ENCODE measurements at places on chromosomes 4 and X. TPM values are rescaled to one million over a fixed set of nuclear protein-coding genes. Genes with fewer than 3 reads are reported as not detected.

FOXR2 gene
- polyA plus RNA-seq, result not detected

GASK1B gene
- 160 TPM for polyA plus RNA-seq

SSX2 gene
- polyA plus RNA-seq, result not detected

P2RY4 gene
- 0.16 TPM for polyA plus RNA-seq

GLRB gene
- polyA plus RNA-seq, result 3.8 TPM

ITGB1BP2 gene
- polyA plus RNA-seq, result 1.8 TPM

FSTL5 gene
- polyA plus RNA-seq, result 1.9 TPM

NDST4 gene
- polyA plus RNA-seq, result not detected

GUCY1A1 gene
- 1.3 TPM for polyA plus RNA-seq

PABPC1L2B gene
- polyA plus RNA-seq, result not detected

HSPA4L gene
- 1.3 TPM for polyA plus RNA-seq

LRCH2 gene
- 0.94 TPM for polyA plus RNA-seq

GRCh38 chr4:183919141-183919540, 14.0 kb downstream of the STOX2 start:
- no peak overlapping the region for H3K4me3 ChIP-seq
- H3K27ac ChIP-seq, result no peak overlapping the region
- DNase-seq, result no peak
- no peaks in the 10 kb centered on the region for H3K27me3 ChIP-seq

DNA sequence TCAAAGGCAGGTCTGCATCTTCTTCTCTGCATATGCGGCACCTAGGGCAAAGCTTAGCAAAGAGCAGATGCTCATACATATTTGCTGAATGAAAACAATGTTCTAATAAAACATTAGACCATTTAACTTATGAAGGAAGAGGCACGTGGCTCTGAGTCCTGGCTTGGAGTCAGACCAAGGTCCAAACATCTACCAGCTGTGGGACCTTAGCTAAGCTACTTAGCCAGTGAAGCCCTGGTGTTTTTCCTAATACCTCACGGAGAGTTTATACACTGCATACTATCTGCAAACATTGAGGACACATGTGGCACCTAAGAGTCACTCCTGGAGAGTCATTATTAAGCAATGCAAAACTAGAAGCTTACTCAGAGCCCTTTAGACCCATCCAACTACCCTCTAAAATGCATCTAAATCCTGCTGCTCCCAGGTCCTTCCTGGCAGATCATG, 9.0 kb downstream of the PDGFC start:
- no peaks in the 10 kb centered on the region for H3K4me1 ChIP-seq
- no peak overlapping the region for H3K4me3 ChIP-seq
- no peak for DNase-seq
- H3K36me3 ChIP-seq, result no peaks in the 10 kb centered on the region

DNA sequence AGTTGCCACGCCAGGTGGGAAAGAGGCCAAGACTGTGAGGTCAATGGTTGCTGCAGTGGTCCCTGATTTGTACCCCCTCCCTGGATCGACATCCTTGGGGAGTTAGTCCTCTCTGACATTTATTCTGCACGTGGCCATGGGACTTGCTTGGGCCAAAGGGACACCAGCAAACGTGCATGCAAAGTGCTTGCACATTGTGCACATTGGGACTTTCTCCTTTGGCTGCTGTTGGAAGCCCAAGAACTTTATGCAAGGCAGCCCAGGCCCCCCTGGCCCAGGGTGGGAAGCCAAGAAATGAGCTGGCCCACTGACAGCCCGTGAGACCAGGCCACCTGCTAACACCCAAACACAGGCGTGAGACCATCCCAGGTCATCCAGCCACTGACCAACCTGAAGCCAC, 38.1 kb downstream of the SLC2A9 start:
- H3K36me3 ChIP-seq, result no peaks in the 10 kb centered on the region
- DNase-seq, result no peak
- H3K4me1 ChIP-seq, result no peaks in the 10 kb centered on the region
- H3K4me3 ChIP-seq, result no peak overlapping the region

DNA sequence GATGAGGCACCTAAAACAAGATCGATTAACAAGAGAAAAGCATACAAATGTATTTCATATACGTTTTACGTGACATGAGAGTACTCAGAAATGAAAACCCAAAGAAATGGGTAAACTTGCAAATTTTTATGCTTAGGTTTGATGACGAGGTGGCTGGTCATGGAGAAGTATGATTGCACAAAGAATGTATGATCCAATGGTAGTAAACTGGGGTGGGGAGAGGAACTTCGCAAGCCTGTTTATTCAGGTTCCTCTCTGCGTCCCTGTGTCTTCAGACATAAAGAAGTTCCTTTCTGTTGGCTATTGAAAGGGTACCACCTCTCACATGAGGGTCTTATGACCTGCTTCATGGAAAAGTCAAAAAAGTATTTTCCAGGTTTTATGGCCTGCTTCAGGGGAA, 309.2 kb downstream of the BCOR start:
- H3K4me1 ChIP-seq, result no peaks in the 10 kb centered on the region
- H3K27me3 ChIP-seq, result no peaks in the 10 kb centered on the region
- H3K4me3 ChIP-seq, result no peak overlapping the region
- no peaks in the 10 kb centered on the region for H3K36me3 ChIP-seq
- no peak for DNase-seq
- no peak overlapping the region for H3K27ac ChIP-seq

DNA sequence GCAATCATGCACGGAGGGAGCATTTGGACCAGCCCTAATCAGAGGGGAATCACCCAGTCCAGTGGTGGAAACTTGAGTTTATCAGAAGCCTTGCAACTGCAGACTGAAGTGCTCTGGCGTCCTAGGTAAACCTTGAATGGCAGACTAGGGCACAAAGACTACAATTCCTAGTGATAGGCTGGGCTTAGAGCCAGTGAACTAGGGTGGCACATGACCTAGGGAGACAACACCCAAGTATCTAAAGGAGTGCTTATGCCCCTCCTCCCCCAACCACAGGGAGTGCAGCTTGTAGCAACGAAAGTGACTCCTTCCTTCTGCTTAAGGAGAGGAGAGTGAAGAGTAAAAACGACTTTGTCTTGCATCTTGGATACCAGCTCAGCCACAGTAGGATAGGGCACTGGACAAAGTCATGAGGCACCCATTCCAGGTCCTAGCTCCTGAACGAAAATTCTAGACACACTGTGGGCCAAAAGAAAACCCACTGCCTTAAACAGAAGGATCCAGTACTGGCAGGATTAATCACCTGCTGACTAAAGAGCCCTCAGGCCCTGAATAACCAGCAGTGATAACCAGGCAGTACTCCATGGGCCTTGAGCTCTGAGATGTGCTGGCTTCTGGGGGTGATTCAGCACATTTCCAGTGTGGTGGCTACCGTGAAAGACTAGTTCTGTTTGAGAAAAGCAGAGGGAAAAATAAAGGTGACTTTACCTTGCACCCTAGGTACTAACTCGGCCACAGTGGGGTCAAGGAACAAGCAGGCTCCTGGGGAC, 58.7 kb upstream of the STARD8 start:
- H3K27me3 ChIP-seq, result no peaks in the 10 kb centered on the region
- H3K4me1 ChIP-seq, result no peaks in the 10 kb centered on the region
- no peaks in the 10 kb centered on the region for H3K36me3 ChIP-seq
- H3K27ac ChIP-seq, result no peak overlapping the region
- no peak overlapping the region for H3K4me3 ChIP-seq

DNA sequence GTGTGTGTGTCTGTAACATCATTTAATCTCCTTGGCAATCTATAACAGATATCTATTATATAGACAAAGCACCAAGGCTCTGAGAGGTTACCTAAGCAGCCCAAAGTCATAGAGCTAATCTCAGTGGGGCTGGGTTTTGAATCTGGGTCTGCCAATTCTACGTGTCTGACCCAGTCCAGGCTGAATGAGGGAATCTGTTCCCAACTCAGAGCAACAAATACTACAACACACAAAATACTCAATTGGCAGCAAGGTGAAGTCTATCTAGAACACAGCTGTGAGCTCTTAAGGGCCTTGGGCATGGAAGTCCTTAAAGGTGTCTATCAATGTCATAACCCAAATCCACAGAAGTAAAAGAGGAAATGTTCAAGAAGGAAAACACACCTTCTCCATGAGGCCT, 47.5 kb upstream of the NAP1L5 start:
- no peak for DNase-seq
- H3K4me3 ChIP-seq, result no peak overlapping the region
- no peaks in the 10 kb centered on the region for H3K27me3 ChIP-seq
- H3K27ac ChIP-seq, result no peak overlapping the region
- no peaks in the 10 kb centered on the region for H3K4me1 ChIP-seq

GRCh38 chrX:70549429-70549828, 104.8 kb downstream of the DLG3 start:
- H3K36me3 ChIP-seq, result no peaks in the 10 kb centered on the region
- no peaks in the 10 kb centered on the region for H3K27me3 ChIP-seq
- H3K4me3 ChIP-seq, result no peak overlapping the region
- H3K4me1 ChIP-seq, result no peaks in the 10 kb centered on the region
- no peak for DNase-seq

GRCh38 chrX:117972711-117973109, 143.9 kb downstream of the KLHL13 start:
- no peaks in the 10 kb centered on the region for H3K36me3 ChIP-seq
- peak; percentile 62 for DNase-seq
- H3K4me3 ChIP-seq, result no peak overlapping the region
- no peaks in the 10 kb centered on the region for H3K4me1 ChIP-seq

DNA sequence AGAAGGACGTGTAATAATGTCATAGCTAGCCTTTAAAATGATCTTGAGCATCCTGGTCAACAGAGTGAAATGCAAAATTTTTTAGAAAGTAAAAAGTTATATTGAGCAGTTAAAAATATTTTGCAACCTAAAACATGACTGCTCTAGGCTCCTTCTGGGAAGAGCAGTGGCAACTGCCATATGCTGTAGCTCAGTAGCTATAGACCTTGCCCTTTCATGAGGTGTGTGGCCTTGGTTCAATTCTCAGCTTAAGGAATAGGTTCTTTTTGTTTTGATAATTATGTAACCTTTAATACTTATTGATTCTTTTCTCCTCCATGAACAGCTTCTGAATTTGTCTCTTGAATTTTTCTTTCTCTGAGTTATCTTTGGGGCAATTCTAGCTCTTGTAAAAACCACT, 105.0 kb downstream of the ARSJ start:
- no peaks in the 10 kb centered on the region for H3K4me1 ChIP-seq
- no peak overlapping the region for H3K27ac ChIP-seq
- no peaks in the 10 kb centered on the region for H3K36me3 ChIP-seq
- no peak overlapping the region for H3K4me3 ChIP-seq

- DNase-seq, result no peak
- H3K27ac ChIP-seq, result no peak overlapping the region
These were observed 228.1 kb upstream of the PRPS2 start for GRCh38 chrX:12563121-12563520.

DNA sequence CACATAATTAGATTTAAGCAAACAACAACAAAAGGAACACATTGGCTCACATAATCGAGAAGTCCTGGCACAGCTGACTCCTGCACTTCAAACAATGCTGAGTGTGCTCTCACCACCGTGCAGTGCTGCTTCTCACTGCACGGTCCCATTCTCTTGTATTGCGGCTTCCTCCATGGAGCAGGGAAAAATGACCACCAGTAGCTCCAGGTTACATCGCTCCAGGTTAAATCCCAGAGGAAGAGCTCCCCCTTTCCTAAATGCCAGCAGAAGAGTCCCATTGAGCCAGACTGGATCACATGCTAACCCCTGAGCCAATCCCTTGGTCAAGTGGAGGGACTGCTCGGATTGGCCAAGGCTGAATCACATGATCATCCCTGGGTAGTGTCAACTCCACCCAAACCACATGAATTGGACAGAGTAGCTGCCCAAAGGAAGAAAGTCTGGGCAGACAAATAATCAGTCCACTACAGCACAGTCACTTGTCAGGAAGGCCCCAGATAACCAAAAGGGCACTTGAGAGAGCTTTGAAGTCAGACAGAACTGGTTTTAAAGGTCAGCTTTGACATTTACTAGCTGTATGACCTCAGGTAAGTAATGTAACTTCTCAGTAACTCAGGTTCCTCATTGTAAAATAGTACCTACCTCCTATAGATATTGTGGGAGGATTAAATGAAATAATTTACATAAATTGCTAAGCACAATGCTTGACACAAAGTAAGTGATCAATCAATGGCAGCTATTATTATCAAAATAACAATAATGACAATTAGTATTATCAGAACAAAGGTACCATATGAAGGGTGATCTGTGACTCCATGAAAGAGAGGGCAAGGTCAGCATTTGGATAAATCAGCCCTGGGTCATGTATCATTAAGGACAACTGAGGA, 14.3 kb downstream of the TEC start:
- no peak for DNase-seq
- H3K27ac ChIP-seq, result no peak overlapping the region
- no peaks in the 10 kb centered on the region for H3K36me3 ChIP-seq
- no peaks in the 10 kb centered on the region for H3K4me1 ChIP-seq

GRCh38 chr4:48332661-48333060, 8.7 kb upstream of the SLAIN2 start:
- no peaks in the 10 kb centered on the region for H3K27me3 ChIP-seq
- peaks cover 11% of the 10 kb centered on the region for H3K4me1 ChIP-seq
- no peak overlapping the region for H3K4me3 ChIP-seq
- H3K36me3 ChIP-seq, result no peaks in the 10 kb centered on the region

DNA sequence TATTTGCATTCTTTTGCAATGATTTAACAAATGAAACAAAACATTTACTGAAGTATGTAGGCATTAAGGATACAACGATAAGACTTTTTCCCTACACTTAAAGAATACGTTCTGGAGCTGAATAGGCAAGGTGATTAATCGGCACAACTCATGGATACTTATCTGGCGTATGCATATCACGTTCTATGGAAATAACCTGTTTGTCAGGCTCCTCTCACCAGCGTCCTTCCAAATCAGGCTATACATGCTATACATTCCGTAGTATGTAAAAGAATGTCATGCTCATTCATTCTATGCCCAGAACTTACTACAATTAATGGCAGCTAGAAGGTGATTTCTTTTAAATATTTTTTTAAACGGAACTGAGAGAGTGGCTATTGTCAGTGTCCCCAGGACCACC, 25.6 kb upstream of the TCEANC start:
- H3K4me1 ChIP-seq, result no peaks in the 10 kb centered on the region
- DNase-seq, result no peak
- H3K27ac ChIP-seq, result no peak overlapping the region

- no peak overlapping the region for H3K4me3 ChIP-seq
- H3K4me1 ChIP-seq, result no peaks in the 10 kb centered on the region
- no peak for DNase-seq
- H3K27ac ChIP-seq, result no peak overlapping the region
- no peaks in the 10 kb centered on the region for H3K27me3 ChIP-seq
These were observed 27.3 kb upstream of the CRLF2 start for GRCh38 chrX:1239681-1240142.

DNA sequence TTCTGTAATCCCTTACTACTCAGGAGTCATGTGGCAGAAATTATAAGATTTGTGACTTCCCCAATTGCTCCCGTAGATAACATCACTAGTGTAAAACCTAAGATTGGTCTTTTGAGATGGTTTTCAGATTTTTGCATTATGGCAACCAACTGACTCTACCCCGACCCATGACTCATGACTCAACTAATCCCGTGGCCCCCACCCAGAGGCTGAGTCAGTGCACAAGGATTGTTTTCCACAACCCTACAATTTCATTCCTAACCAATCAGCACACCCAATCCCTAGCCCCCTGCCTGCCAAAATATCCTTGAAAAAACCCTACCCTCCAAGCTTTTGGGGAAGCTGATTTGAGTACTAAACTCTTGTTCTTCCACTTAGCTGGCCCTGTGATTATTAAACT, 109.4 kb upstream of the FAM9C start:
- no peak for DNase-seq
- H3K4me1 ChIP-seq, result no peaks in the 10 kb centered on the region
- H3K27ac ChIP-seq, result no peak overlapping the region
- no peaks in the 10 kb centered on the region for H3K36me3 ChIP-seq
- H3K4me3 ChIP-seq, result no peak overlapping the region
- H3K27me3 ChIP-seq, result no peaks in the 10 kb centered on the region
